Natural killer cell treated with Interleukin-12 subunit alpha and Interleukin-12 subunit beta and Interleukin-15 and Interleukin-18, amount 100 ng/mL, for 72 hours (primary cell): ENCODE measurements at places on chromosomes 1 and 21. TPM values are rescaled to one million over a fixed set of nuclear protein-coding genes. Genes with fewer than 3 reads are reported as not detected.

DNA sequence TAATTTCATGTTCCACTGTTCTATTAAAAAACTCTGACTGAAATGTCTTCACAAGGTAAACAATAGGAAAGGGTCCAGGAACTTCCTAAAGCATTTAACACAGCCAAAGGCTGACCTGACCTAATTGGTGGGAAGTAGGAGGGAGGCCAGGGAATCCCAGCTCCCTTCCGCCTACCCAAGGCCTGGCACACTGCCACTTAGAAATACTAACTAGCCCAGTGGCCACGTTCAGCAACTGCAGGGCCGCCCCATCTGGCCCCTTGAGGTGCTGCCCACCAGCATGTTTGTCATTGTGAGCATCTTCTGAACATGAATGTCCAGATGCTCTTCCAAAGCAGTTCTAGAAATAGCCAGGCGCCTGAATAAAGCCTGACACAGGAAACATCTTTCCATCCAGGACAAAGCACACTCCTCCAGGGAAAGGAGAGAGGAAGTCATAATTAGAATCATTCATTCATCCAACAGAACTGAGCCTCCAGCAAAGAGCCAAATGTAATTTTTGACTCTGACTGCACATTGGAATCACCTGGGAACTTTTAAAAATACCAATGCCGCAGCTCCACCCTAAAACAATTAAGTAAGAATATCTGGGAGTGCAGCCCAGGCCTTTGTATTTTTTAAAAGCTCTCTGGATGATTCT is 44.6 kb upstream of the BCL9 start:
- no peaks in the 10 kb centered on the region for H3K36me3 ChIP-seq
- H3K4me3 ChIP-seq: no peak overlapping the region
- H3K27ac ChIP-seq: no peak overlapping the region
- no peaks in the 10 kb centered on the region for H3K4me1 ChIP-seq

DNA sequence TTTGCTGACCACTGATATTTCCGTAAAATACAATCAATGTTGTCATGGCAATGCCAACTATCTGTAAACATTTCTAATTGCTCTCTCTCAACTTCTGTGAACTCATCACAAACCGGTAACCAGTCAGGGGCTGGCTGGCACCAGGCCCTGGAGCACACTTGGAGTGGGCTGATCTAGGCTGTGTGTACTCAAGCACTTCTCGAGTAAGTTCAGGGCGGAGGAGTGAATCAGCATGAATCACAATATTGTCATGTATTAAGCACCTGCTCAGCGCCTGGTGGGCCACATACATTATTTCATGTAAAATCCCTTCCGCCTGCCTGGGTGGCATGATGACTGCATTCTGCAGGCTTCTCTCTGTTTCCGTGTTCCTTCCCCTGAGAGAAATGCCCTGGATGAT is 212.4 kb downstream of the FOXD2 start:
- DNase-seq: no peak
- no peaks in the 10 kb centered on the region for H3K36me3 ChIP-seq
- peaks cover 55% of the 10 kb centered on the region for H3K27me3 ChIP-seq

HAO2 gene
- not detected for total RNA-seq

GRCh38 chr1:62356257-62356835 is 37.1 kb upstream of the KANK4 start:
- no peak for DNase-seq
- no peak overlapping the region for H3K4me3 ChIP-seq
- no peaks in the 10 kb centered on the region for H3K4me1 ChIP-seq
- no peak overlapping the region for H3K27ac ChIP-seq
- peaks cover 2% of the 10 kb centered on the region for H3K27me3 ChIP-seq
- H3K36me3 ChIP-seq: no peaks in the 10 kb centered on the region

DNA sequence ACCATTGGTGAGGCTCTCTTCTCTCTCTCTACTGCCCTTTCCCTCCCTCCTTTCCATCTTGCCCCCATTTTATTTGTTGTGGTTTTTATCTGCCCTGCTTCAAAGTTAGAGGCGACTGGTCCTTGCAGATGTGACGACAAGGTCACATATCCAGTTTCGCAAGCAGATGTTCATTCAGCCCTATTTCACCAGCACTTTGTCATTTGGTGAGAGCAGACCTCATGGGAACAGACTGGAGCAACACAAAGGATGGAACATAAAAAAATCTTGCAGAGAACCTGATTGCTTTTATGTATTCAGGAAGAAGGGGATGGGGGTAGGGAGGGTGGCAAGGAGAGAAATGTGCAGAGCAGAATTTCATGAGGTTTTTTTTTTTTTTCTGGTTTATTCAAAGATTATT is 84.3 kb downstream of the ELAVL4 start:
- peaks cover 26% of the 10 kb centered on the region for H3K27me3 ChIP-seq
- no peaks in the 10 kb centered on the region for H3K4me1 ChIP-seq
- H3K27ac ChIP-seq: no peak overlapping the region
- DNase-seq: no peak
